ACHN (cell line): ENCODE measurements at places on chromosomes 5 and 9.

GRCh38 chr5:135743181-135743580 lies 91.3 kb upstream of the SLC25A48 start:
- DNase-seq, result no peak

- no peak for DNase-seq
Observed at GRCh38 chr5:163978897-163979296, 473.5 kb downstream of the MAT2B start.

DNA sequence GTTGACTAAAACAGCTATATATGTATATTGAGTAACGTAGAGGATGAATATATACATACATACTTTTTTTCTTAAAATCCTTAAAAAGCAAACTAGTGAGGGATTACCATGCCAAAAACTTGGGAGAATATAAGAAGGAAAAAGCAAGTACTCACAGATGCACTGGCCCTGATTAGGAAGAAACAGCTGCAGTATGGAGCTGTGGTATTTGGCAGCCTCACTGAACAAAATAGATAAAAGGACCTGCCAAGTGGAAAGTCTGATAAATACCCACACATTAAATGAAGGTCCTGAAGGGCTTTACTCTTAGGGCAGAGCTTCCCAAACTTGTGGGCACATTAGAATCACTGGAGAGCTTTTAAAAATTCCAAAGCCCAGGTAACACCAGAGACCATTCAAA lies 80.6 kb downstream of the FEM1C start:
- DNase-seq, result no peak

- peak; percentile 83 for DNase-seq
Observed at GRCh38 chr9:95822583-95823431, 52.7 kb upstream of the ERCC6L2 start.

DNA sequence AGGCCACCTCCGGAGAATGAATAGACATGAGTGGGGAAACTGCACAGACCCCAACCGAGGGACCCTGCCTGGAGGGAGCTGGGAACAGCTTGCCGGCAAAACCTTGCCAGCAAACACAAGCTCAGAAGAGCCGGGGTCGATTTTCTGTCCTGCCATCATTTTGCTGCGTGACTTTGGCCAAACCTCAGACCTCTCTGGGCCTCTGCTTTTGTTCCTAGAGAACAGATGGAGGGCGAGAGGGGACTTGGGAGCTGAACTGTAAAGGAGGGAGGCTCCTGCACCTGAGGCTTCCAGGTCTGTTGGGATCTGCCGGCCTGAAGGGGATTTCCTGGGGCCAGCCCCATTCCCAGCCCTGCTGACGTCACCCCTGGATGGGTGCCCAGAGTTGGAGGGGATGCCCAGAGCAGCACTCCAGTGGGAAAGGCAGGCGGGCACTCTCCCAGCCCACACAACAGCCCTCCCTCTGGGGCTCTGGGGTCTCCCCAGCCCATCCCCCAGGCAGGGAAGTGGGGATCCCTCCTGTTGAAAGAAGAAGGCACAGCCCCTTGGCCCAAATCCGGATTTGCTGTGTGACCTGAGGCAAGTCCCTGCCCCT lies 40.4 kb upstream of the SYNPO start:
- peak; percentile 66 for DNase-seq

DNA sequence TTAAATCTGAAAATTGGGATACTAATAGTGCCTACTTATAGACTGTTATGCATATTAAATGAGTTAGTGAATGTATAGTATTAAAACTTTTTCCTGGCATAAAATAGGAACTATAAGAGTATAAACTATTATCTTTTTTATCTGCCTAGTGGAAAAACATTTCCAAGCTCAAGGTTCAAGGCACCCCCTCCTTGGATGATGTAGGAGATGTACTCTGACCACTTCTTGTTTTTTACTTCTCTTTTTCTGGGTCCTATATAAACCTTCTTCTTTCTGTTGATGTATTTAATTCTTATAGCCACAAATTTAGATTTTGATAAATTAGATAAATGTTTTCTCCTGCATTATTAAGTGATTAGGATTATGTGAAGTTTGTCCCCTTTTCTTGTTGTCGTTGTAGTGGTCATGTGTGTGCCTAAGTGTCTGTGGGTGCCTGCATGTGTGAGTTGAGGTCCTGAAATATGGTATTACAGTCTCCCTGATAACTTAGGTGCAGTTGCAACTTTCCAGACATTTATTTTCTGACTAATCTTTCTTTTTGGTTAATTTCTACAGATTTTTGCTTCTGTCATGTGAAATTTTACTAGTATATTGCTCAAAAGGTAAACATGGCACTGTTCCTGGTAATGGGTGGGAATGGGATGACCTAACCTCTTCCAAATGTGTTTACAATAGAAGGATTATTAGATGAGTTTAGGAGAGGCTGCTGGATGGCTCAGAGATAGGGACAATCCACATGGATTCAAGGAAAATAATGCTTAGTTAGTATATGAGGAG lies 160.8 kb upstream of the CDKN2B start:
- DNase-seq, result no peak

GRCh38 chr5:170638454-170639220 lies 134.8 kb downstream of the KCNIP1 start:
- peak; percentile 58 for DNase-seq

DNA sequence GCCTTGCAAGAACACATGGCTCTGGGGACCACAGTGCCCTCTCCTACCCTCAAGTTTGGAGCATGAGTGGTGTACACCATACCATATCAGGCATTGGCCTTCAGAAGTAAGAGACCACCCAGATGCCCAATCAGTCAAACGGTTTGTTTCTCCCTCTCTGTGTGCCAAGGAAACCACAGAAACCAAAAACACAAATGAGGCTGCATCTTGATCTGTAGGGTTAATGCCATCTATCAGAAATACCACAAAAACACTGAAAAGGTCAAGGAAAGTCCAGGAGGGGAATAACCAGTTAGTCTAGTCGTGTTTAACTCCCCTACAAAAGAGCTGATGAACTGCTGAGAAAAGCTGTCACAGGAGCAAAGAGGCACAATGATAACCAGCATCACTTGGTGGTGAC lies 78.4 kb downstream of the INSYN2B start:
- no peak for DNase-seq

GRCh38 chr5:351084-351920 lies 29.8 kb downstream of the AHRR start:
- DNase-seq, result no peak

DNA sequence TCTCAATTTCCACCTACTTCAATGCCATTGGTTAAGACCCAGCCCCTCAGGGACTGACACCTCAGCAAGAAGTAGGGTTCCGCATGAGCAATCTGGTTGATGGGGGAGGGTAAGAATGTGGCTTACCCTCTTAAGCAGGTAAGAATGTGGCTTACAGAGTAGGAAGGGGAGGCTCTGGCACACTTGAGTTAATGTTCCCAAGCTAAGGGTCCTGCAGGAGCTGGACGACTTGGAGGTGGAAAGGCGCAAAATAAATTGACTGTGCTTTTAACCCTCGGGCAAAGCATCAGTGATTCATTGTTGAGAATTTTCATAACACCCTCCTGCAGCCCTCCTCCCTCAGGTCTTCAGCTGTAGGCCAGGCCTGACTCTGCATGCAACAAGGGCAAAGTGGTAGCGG lies 24.9 kb upstream of the ADRA1B start:
- DNase-seq, result no peak

GRCh38 chr5:172898218-172898842 lies 60.9 kb upstream of the RPL26L1 start:
- DNase-seq, result peak; percentile 39

DNA sequence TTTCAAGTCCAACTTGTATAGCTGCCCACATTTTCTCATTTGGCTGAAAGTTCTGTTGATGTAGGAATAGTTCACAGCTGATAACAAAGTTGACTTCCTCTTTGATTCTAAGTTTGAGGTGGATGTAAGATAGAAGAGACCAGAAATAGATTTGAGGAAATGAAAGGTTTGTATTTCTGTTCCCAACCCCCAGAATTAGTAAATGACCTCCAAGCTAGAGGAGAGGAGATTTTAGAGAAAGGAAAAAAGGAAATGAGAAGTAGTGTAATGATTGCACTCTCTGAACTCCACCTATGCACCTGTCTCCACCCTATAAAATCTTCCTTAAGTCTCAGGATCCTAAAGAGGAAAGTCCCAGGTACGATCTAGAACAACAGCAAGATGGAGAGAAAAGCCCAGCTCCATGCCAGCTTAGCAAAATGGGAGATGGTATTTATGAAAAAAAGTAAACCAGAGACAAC lies 130.4 kb upstream of the POC5 start:
- DNase-seq, result no peak

- no peak for DNase-seq
Observed at GRCh38 chr9:93270976-93271375, 87.0 kb downstream of the WNK2 start.

DNA sequence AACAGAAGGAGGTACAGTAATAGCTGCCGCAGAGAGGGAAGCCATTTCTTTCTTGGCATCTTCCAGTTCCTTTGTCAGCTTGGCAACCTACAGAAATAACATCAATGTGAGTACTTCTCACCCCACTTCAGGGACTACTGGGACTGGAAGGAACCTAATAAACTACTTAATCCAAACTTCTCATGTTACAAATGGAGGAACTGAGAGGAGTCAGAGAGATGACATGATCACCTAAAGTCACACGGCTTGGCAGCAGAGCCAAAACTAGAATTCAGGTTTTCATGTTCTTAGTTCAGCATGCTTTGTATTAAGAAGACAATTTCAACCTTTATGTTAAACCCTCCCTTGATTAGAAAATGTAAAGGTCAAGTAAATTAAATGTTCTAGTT lies 44.7 kb downstream of the DIAPH1 start:
- DNase-seq, result no peak

GRCh38 chr5:14880688-14881087 lies 9.1 kb upstream of the ANKH start:
- no peak for DNase-seq

GRCh38 chr5:179836225-179837019 lies 15.7 kb downstream of the SQSTM1 start:
- DNase-seq, result no peak

DNA sequence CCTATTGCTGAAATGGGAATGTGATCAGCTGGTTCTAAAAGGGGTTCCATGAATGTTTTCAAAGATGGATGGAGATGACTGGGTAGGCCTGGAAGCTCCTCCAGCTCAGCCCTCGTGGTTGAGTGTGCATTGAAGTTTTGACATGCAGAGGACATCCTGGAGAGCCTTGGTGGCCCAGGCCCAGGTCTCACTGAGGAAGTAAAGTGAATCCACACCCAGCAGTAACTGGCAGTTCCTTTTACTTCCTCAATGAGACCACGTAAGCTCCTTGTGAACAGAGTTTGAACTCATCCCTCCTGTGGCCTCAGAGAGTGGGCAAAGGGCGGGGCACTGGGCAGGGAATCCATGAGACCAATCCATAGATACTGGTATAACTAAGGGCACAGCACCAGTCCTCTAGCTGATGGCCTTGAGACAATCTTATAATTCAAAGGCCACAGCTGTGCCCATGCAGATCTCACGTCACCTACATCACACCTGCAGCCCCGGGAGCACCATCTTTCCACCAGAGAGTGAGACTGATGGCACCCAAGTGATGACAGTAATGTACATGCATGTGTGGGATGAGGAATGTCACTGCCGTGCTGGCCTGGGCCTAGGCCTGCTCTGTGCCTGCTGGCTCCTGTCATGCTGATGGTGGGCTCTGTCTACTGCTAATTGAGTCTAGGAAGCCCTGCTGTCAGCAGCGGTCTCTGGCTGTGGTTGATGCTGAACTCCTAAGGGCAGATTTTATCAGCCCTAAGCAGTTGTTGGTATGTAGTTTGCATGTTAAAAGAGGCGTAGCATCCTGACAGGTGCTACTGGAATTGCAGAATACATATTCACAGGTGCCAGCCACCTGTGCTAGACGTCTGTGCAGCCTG lies 257.8 kb downstream of the FSTL4 start:
- DNase-seq, result no peak

DNA sequence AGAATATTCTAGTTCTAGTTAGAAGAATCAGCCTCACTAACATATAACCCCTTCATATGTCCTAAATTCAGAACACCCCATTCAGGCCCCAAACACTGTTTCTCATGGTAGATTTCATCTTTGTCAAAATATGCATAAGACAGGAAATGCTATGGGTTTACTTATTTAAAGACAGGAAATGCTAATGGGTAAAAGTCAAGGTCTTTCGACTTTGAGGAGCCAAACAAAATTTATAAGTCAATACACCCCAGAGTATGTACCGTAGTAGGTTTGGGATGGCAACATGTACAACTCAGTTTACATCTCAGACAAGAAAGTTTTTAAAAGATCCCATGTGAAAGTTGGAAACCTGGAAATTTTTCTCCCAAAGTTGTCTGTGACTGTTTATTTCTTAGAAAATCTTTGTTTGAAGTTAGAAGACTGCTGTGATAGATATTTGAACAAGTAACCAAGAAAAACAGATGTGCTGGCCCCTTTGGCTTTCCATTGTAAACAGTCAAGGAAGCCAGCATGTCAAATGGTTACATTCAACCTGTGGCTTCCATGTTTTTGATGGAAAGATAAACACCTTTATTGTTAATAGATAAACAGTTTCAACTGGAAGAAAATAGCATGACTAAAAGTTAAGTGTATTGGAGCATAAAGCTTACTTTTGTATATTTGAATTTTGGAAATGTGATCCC lies 102.2 kb downstream of the INIP start:
- DNase-seq, result no peak

GRCh38 chr5:100706776-100707175 lies 171.6 kb downstream of the FAM174A start:
- DNase-seq, result no peak

DNA sequence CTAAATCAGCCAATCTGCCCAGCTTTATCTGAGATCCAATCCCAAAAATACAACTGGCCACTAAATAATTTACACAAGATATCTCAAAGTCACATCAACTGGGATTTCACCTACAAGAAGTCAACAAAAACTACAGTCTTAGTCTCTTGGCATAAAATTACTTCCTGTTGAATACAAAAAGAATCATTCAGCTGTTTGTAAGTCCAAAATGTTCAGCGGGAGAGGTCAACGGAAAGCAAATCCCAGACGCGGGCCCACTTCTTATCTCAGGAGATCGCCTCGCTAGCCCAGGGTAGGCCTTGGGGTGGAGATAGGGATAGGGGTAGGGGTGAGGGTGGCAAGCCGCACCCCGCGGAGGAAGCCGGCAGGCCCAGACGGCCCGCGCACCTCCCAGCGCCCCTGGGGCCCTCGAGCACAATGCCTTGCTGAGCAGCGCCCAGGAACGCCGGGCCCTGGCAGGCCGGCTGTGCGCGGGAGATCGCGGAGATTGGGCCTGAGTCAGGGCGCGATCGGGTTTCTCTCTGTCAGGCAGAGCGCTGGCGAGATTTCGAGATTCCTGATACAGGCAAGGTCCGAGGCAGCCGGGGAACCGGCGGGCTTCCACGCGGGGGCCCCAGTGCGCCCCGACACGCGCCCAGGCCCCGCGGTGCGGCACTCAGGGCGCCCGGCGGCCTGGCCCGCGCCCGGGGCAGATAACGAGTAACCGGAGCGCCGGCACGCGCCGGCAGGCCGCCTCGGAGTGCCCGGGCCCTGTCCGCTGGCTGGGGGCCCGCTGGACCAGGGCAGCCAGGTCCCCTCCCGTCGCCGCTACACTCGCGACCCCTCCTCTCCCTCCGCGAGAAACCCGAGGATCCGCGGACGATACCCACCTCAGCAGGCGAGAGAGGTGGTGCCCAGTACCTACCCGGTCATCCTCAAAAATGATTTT lies 601 bp downstream of the HINT1 start:
- peak; percentile 64 for DNase-seq
